ENCODE measurements at places on chromosomes 11 and 22.

GRCh38 chr11:95821640-95822039, 31.3 kb downstream of the CEP57 start:
- no peak for DNase-seq

- no peak for DNase-seq
Measured at GRCh38 chr11:7300281-7300680, 48.6 kb downstream of the SYT9 start.

DNA sequence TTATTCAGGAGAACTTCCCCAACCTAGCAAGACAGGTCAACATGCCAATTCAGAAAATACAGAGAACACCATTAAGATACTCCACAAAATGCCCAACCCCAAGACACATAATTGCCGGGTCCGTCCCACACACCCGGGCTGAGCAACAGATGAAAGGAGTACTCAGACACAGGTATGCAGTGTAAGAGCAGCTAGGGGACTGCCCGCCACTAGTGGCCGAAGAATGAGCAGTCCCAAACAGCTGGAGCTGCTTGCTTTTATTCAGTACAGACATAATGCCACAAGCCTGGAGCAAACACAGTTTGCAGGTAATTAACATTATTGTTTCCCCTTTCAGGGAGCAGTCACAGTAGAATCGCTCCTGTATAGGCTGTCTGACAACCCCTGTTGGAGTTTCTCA, 364.6 kb downstream of the LUZP2 start:
- no peak for DNase-seq

- no peak for DNase-seq
Measured at GRCh38 chr11:128469220-128469619, 118.1 kb downstream of the ETS1 start.

DNA sequence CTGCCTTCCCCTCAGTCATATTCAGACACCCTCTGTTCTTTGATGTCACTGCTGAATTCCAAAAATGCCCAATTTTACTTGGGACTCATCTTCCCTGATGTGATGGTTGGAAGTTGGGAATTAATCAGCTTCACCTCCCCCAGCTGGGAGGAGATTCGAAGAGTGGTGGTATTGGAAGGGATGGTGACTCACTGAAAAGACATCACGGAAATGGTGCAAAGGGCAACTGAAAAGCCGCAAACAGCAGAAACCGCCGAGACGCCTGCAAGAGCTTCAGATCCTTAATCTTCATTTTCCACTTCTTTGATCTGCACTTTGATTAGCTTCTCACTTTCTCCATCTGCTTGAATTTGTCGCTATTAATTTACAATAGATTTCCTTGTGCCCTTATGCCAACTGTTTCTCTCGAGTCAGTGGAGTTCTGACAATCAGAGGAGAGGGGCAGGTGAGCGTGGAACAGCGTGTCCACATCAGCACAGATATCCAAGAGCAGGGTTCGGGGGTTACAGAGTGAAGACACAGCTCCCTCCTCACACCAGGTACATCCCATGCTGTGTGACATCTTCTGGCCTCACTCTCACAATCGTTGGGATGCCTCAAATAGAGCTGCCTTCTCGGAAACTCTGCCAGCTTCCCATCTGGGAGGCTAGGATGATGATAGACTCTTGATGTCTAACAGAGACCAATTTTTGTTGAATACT, 325.4 kb downstream of the BRD1 start:
- DNase-seq: no peak

GRCh38 chr11:8593455-8593854, 573 bp downstream of the STK33 start:
- no peak for DNase-seq

GRCh38 chr11:74535371-74536160, 42.0 kb upstream of the LIPT2 start:
- no peak for DNase-seq

DNA sequence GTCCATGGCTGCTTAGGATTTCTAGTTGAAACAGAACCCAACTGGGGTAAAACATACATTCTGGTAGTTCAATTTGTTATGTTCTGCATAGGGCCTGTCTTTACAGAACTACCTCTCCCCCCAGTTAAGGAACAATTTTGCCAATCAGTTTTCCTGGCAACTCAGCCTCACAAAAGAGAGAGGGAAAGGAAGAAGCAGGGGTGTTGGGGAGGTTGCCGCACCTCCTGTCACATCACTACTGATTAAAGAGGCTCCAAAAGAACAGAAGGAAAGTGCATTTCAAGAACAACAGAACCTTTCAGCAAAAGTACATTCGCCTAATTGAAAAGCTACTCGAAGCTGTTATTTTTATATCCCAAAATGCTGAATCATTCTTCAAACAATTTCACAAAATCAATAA, 217.6 kb downstream of the CADM1 start:
- no peak for DNase-seq

DNA sequence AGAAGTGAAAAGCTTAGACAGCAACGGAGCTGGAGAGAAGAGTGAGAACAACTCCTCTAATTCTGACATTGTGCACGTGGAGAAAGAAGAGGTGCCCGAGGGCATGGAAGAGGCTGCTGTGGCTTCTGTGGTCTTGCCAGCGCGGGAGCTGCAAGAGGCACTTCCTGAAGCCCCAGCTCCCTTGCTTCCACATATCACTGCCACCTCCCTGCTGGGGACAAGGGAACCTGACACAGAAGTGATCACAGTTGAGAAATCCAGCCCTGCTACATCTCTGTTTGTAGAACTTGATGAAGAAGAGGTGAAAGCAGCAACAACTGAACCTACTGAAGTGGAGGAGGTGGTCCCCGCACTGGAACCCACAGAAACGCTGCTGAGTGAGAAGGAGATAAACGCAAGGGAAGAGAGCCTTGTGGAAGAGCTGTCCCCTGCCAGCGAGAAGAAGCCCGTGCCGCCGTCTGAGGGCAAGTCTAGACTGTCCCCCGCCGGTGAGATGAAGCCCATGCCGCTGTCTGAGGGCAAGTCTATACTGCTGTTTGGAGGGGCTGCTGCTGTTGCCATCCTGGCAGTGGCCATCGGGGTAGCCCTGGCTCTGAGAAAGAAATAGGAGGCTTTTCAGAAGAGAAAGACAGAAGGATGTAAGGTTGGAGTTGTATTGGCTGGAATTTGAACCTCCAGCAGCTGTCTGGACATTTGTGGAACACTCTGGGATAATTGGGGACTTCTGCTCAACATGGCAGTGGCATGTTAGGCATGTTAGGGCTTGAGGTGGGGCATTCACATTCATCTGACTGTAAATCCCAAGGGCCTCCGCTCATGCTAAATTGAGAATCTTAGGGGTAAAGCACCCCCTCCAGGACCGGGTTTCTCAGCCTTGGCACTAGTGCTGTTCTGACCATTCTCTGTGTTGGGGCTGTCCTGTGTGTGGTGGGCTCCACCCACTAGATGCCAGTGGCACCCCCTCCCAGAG, 47.1 kb downstream of the BID start:
- DNase-seq: no peak

DNA sequence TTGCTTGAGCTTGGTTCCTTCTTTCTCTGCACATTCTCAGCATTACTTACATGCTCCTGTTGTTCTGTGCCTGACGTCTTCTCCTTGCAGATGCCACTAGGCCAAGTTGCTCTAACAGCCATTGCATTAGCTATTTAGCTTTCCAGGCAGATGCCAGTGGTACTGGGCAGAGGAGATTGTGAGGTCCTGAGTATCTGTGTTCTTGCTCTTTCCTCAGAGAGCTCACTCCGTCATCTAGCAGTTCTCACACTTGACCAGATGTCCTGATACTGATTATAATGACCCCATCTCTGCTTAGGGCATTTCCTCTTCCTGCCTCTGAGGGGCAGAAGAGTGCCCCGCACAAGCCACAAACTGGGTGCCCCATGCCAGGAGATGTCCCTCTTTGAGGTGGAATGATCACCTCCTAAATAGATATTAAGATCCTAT, 30.7 kb downstream of the ARHGAP1 start:
- no peak for DNase-seq

GRCh38 chr11:17722000-17722643, 2.8 kb downstream of the MYOD1 start:
- DNase-seq: no peak
